Fibroblast of skin of right quadriceps (primary cell): ENCODE measurements at places on chromosomes 5 and 9.

- DNase-seq, result peak; percentile 84
These were observed 66.1 kb upstream of the ADRA1B start for GRCh38 chr5:159850160-159850559.

DNA sequence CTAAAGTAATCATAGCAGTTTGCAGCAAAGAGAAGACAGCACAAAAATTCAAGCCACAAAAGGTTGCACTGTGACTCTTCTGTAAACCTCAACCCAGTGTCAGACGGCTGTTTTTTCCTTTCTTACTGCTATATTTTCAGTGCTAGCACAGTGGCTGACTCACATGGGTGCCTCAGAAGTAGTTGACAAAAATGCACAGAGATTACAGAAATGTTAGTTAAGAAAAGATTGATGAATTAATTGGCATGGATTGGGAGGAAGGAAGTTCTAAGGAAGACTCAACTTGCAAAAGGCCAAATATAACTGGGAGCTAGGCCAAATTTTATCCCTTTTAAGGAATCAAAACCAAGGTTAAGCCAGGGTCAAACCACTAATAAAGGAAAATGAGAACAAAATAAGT, 43.7 kb upstream of the ITGA1 start:
- peak; percentile 64 for DNase-seq

- DNase-seq, result no peak
These were observed 131.2 kb upstream of the HMHB1 start for GRCh38 chr5:143680672-143681259.

- no peak for DNase-seq
These were observed 12.0 kb upstream of the ACSL6 start for GRCh38 chr5:132023258-132024116.

DNA sequence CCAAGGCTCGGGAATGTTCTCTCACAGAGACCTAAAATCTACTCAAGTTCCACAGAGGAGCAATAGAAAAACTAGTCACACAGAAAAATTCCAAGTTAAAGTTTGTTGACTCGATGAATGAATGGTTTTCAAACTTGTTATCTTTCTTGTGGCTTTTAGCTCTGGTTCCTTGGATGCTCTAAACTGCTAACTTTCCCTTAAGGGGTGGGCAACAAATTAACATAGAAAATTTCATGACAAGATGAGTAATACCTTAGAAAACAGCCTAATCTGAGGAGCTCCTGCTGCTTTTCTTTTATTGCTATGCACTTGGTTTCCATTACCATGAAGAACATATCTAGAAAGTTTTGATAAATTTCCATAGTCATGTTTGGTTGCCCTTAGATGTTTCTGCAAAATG, 100.2 kb upstream of the CCDC112 start:
- peak; percentile 80 for DNase-seq

DNA sequence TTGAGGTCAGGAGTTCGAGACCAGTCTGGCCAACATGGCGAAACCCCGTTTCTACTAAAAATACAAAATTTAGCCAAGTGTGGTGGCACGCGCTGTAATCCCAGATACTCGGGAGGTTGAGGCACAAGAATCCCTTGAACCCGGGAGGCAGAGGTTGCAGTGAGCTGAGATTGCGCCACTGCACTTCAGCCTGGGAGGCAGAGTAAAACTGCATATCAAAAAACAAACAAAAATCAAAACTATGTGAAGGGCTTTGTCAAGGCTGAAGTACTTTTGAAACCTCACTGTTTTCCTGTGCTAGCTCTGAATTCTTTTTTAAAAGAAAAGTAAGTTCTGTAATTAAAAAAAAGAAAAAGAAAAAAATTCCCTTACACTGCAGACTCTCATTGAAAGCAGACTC, 65.1 kb upstream of the KLF4 start:
- no peak for DNase-seq
